HFF-Myc (cell line): ENCODE measurements at places on chromosomes 11 and 22.

- DNase-seq, result no peak
Measured at GRCh38 chr11:134367781-134368180, 36.0 kb downstream of the GLB1L2 start.

GRCh38 chr11:108534274-108534882 lies 36.2 kb upstream of the POGLUT3 start:
- no peak for DNase-seq

GRCh38 chr11:28442131-28442530 lies 333.9 kb downstream of the METTL15 start:
- no peak for DNase-seq

DNA sequence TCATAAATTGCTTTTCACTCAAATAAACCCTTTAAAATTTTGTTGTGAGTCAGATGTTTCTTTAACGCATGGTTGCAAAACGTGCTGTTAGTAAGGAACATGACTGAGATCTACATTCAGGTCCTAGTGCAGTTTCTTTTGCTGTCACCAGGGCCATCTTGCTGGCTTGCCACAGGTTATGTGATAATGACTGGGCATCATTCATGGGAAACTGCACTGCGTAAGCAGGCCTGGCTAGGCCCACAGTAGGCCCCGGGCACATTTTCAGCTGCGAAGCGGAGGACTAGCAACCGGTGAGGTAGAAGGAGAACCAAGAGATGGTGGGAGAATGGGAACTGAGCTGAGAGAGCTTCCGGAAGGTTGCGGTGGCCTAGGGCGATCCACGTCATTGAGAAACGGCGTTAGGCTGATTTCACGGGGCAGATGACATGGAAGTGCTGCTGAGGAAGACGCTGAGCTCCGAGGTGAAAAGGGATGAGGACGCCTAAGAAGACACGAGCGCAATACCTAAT lies 3.2 kb upstream of the KLHDC7B start:
- DNase-seq, result no peak

GRCh38 chr11:57776031-57776521 lies 14.5 kb downstream of the CTNND1 start:
- DNase-seq, result no peak

GRCh38 chr11:123707206-123707605 lies 34.3 kb downstream of the ZNF202 start:
- DNase-seq, result no peak

- DNase-seq, result no peak
Measured at GRCh38 chr22:46416891-46417580, 81.5 kb downstream of the TRMU start.

GRCh38 chr22:35479985-35480550 lies 60.6 kb upstream of the RASD2 start:
- DNase-seq, result no peak

DNA sequence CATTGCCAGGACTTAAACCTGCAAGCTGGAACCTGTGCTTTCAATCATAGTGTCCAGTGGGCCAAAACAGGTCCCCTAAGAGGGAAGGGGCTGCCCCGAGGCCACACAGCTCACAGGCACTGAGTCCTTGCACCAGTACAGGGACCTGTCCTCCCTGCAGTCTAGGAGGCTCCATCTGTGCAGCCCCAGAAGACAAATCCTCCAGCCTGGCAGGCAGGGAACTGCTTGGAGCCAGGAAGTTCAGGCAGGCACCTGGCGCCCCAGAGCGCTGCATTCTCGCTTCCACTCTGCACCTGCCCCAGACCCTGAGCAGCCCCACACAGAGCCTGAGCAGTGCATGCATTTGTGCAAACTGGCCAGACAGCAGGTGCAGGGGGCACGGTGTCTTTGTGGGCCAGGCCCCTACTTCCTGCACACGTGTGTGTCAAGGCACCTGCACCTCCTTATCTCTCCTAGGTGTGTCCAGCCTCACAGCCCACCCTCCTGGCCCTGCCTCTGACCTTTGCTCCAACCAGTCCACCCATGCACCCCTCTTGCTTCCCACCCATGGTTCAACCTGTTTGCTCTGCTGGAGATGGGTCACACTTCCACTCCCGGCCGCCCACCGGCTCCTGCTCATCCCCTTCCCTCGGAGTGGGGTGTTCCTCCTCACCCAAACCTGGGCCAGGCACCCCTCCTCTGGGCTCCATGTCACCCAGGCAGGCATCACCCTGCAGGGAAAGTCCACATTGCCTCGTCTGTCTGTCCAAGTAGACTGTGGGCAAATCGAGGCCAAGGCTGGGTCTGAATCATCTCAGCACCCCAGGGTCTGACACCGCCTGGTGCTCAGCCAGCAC lies 19.0 kb downstream of the LINC01488 start:
- DNase-seq, result no peak

- DNase-seq, result no peak
Measured at GRCh38 chr11:940496-941135, 14.9 kb downstream of the AP2A2 start.

DNA sequence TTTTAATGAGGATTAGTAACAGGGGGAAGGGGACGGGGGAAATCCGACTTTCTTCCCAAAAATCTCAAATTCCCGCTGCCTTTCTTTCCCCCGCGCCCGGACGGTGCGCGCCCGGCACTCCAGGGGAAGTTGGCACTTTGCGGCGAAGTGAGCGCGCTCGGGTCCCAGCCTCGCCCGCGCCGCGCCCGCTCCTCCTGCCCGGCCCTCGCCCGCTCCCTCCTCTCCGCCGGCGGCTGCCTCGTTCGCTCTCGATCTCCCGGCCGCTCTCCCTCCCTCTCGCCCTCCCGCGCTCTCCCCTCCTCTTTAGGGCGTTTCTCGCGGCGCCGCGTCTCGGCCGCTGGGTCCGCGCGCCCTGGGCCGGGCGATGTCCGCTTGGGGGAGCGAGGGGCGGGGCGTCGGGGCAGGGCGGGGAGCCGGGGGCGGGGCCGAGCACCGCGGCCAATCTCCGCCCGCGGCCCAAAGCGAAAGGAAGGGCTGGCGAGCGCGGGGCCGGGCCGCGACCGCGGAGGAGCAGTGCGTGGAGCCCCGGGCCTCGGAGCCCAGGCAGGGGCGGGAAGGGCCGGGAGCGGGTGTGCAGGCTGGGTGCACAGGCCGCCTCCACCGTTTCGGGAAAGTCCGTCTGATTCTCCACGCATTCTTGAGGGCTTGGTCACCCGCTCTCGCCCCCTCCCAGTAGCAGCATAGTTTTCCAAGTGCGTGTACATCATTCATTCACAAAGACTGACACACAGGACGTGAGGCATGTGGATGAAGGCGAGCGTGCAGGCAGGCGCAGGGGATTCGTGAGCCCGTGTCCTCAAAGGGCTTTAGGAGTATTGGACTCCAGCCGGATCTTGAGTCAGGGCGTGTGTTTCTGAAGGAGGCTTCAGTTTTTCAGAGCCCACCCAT lies 65.1 kb downstream of the ETS1 start:
- DNase-seq, result peak; percentile 91

- peak; percentile 55 for DNase-seq
Measured at GRCh38 chr11:77559686-77560401, 29.9 kb upstream of the AQP11 start.

GRCh38 chr22:37880668-37881440 lies 25.2 kb upstream of the MICALL1 start:
- no peak for DNase-seq

DNA sequence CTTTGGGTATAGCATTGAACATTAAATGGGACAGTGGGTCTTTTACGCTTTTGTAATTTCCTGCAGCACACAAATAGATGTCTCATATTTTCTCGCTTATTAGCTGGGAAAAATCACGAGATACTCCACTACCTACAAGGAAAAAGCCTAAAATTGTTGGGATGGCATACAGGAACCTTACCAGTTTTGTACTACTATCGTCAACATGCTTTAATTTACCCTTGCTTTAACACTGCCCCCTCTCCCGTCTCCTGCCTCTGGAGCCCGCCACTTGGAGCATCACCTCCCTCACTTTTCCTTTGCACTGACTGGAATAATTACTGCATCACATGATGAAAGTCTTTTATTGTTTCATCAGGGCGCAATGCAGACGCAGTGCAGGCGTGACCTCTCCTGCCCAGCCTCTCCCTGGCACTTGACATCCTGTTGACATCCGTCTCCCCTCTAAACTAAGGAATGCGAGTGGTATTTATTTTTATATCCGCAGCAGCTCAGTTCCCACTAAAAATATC lies 1.0 kb upstream of the FNBP4 start:
- peak; percentile 60 for DNase-seq

GRCh38 chr11:105273660-105274280 lies 134.2 kb upstream of the CARD18 start:
- no peak for DNase-seq

GRCh38 chr11:106121570-106122320 lies 44.3 kb downstream of the AASDHPPT start:
- no peak for DNase-seq

DNA sequence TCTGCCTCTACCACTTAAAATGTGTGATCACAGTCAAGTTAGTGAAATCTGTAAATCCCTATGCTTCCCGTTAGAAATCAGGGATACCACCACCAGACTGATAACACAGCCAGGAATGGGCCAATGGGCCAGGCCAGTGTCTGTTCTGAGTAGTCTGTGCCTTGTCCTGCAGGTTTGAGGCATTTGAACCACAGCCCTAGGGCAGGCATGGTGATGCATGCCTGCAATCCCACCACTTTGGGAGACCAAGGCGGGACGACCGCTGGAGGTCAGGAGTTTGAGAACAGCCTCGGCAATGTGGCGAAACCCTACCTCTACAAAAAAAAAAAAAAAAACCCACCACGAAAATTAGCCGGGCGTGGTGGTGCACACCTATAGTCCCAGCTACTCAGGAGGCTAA lies 12.1 kb upstream of the AHNAK start:
- DNase-seq, result no peak

- no peak for DNase-seq
Measured at GRCh38 chr11:119891055-119891768, 162.2 kb upstream of the NECTIN1 start.

DNA sequence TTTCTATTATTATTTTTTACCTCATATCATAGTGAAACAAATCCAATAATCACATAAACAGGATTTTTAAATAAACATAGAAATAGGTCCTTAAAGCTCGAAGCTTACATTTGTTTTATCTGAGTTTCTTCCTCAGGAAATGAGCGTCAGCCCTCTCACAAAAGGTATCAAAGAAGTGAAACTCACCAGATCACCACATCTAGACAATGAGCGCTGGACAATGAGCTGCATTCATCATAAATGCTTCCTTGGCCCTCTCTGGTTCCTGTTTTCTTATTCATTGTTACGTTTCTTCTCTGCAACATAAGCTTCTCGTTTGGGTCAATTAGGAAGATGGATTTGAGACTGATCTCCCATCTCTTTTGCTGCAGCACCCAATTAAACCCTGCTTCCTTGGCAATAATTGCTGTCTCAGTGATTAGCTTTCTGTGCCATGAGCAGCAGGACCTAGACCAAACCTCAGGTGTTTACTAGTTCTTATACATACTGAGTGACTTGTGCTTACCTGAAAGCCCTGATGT lies 649.9 kb upstream of the LUZP2 start:
- DNase-seq, result no peak
